SK-MEL-5 (cell line): ENCODE measurements at places on chromosomes 2 and 18.
A peak's percentile ranks its signal among the peaks of the same experiment; 100 is the strongest.

DNA sequence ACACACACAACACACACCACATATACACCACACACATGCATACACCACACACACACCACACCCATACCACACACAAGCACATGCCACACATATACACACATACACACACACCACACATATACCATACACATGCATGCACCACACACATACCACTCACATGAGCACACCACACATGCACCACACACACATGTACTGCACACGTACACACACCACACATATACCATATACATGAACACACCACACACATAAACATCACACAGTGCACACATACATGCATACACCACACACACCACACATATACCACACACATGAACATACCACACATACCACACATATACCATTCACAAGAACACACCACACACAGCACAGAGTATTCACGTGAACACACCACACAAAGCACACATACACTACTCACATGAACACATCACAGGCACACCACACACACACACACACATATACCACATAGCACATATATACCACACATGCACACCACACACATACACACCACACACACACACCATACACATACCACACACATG is 219.9 kb upstream of the RAB6C start:
- DNase-seq, result no peak

- DNase-seq, result no peak
Measured at GRCh38 chr2:105404736-105405135, 5.9 kb upstream of the FHL2 start.

DNA sequence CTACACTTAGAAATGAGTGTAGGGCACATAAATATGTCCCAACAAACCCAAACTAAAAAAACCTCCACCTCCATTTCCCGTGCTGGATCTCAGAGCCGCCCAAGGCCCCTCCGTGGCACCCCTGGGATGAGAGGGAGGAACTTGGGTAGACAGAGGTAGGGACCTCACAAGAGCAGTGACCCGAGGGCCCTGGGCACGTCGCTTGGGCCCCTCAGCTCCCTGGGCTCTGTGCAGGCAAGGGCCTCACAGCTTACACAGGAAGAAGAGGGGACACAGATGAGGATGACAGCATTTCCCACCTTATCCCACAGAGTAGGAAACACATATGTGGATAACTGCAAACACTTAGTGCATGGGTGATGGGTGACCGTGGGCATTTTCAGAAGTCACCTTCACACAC is 93.9 kb upstream of the TPO start:
- DNase-seq, result no peak

- DNase-seq, result no peak
Measured at GRCh38 chr2:3325458-3326181, 52.0 kb downstream of the EIPR1 start.

- peak; percentile 64 for DNase-seq
Measured at GRCh38 chr2:240997856-240998705, at the start of gene SNED1. Gene SNED1 (plus strand): TSS chr2:240998618. CDS start chr2:240998838, 220 bp downstream.

- DNase-seq, result peak; percentile 32
Measured at GRCh38 chr18:12307701-12308385, at the start of gene TUBB6. Gene TUBB6 (plus strand): TSS chr18:12308241. CDS start chr18:12308293, 52 bp downstream.

GRCh38 chr18:79108549-79109215 is 39.5 kb downstream of the ATP9B start:
- no peak for DNase-seq

- peak; percentile 69 for DNase-seq
Measured at GRCh38 chr2:137886083-137886831, 78.0 kb upstream of the HNMT start.

DNA sequence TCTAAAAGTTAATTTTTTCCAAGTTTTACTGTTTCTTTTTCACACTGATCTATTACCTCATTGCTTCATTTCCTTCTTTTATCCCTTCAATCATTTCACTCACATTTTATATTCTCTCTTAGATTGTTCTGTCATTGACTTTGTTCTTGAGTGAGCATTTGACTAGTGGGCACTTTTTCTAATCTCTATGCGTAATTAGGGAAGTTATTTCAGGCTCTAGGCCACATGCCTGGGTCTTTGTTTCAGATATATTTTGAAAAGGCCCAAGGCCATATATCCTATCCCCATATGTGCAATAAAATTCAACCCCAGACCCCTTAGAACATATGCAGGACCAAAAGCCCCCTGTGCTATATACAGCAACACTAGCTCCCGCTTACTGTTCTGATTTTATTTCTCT is 61.2 kb downstream of the MSH6 start:
- no peak for DNase-seq

DNA sequence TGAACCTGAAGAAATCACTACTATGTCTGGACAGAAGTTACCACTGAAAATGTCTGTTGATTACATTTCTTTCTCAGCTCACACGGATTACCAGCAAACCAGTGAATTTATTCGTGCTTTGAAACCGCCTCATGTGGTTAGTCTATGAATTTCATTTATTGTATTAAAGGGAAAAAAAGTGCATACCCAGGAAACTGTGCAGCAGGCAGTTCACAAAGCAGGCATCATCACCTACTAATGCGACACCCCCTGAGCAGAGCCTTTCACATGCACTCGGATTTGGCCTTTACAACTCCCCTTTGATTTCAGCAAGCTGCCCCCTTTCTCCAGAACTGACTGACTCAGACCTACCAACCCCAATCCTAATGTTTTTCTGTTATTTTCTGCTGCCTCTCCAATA is 20.1 kb downstream of the CPSF3 start:
- DNase-seq, result no peak

- no peak for DNase-seq
Measured at GRCh38 chr2:210536973-210537650, 19.3 kb upstream of the CPS1 start.

GRCh38 chr2:63121055-63121834 is 70.6 kb downstream of the OTX1 start:
- no peak for DNase-seq

GRCh38 chr2:84467389-84467788 is 8.3 kb upstream of the SUCLG1 start:
- DNase-seq, result no peak

DNA sequence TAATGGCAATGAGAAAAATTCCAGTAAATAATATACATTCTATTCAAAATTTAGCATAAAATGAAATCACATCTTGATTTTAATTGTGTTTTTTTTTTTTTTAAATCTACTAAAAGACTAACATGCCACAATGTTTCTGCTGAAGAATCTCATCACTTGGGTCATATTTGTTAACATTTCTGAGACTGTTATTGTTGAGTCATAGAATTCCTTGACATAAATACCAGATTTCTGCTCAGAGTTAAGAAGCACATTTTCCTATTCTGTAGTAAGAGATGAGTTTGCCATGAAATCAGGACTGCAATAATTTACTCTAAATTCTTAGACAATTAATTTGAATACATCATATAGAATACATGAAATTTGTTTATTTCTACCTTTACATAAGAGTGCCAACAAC is 154.9 kb upstream of the KYNU start:
- DNase-seq, result no peak

- no peak for DNase-seq
Measured at GRCh38 chr2:113709022-113709421, 47.4 kb downstream of the SLC35F5 start.

DNA sequence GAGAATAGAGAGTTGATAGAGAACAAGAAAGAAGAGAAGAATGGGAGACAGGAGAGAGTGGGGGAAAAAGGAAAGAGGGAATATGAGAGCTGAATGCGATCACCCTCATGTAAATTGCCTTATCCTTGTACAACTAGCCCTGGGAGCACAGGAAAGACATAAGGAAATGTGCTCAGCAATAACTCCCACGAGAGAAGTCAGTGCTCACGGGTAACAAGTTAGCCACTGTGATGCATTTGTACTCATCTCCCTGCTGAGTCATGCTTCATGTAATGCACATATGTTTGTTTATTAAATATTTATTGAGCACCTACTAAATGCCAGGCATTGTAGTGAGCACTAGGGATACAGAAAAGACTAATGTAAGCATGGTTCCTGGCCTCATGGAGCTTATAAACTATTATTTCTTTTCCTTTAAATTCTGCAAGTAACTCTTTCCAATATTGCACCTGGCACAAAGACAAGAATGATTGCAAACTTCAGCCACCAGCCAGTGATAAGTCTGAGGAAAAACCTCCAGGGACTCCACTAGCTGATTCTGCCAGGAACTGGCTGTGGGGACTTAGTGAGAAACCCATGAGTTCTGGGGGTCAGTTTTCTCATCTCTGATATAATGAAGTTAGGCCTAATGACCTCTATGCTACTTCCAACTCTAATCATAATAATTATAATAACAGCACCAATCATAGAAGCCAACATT is 124.1 kb downstream of the LNPK start:
- no peak for DNase-seq

DNA sequence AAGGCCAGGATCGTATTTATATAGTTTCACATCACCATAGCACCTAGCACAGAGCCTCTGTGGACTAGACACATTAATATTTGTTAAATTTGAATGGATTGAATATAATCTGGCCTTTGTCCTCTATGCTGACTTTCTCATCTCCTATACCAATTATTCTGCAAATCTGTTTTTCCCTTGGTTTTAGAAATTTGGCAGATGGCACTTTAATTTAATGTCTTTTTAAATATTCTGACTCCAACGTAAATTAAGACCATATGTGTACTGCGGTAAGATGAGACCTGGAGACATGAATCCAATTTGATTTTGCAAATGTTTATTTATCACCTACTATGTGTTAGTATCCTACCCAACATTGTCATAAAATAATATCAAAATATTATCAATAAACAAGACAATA is 1281.9 kb upstream of the PIK3C3 start:
- no peak for DNase-seq

GRCh38 chr2:149552830-149553229 is 34.7 kb downstream of the MMADHC start:
- no peak for DNase-seq

DNA sequence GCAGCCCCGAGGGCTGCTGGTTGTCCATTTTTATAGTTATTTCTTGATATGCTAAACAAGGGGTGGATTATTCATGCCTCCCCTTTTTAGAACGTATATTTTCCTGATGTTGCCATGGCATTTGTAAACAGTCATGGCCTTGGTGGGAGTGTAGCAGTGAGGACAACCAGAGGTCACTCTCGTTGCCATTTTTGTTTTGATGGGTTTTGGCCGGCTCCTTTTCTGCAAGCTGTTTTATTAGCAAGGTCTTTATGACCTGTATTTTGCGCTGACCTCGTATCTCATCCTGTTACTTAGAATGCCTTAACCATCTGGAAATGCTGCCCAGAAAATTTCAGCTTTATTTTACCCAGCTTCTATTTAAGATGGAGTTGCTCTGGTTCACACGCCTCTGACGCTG is 825.8 kb upstream of the CDH2 start:
- peak; percentile 9 for DNase-seq

GRCh38 chr2:9574331-9574730 is 18.7 kb upstream of the ADAM17 start:
- DNase-seq, result no peak

DNA sequence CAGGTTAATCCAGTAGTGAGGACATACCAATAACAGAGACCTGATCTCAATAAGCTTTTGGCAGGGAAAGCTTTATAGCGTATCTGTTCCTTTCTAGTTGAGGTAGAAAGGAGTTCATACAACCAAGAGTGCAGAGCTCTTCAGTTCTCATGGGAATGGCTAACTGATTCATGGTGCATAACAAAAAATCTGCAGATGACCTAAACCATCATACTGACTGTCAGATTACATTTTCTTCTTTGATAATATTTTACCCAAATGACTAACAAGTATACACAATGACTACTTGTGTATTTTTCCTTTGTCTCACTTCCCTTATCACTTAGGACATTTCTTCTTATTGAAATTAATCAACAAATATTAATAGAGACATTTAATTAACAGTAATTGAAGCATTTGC is 140.0 kb upstream of the SERTAD2 start:
- no peak for DNase-seq

DNA sequence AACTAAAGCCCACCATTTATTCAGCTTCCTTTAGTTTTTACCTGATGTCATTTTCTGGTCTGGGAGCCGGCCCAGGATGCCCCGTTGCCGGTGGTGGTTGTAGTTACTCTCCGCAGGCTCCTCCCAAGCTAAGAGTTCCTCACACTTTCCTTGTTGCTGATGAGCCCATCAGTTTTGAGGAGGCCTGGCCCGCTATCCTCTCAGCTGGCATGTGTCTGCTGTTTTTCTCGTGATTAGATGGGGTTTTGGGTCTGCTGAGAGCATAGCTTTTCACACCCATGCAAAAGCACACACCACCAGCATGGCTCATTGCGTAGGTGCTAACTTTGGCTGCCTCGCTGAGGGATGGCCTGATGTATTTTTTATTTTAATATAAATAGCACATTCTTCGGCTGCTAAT is 72.1 kb downstream of the PSMG2 start:
- no peak for DNase-seq

- no peak for DNase-seq
Measured at GRCh38 chr2:8315531-8316165, 366.2 kb upstream of the ID2 start.

- DNase-seq, result no peak
Measured at GRCh38 chr18:45686891-45687611, 36.9 kb upstream of the SLC14A1 start.

DNA sequence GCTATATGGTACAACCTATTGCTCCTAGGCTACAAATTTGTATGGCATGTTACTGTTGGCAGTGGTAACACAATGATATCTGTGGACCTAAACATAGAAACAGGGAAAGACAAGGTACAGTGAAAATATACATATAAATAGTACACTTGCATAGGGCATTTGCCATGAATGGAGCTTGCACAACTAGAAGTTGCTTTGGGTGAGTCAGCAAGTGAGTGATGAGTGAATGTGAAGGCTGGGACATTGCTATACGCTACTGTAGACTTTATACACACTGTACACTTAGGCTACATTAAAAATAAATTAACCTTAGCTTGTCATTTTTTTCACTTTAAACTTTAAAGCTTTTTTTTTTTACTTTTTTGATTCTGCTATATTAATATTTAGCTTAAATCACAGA is 500.0 kb upstream of the SETBP1 start:
- DNase-seq, result no peak

DNA sequence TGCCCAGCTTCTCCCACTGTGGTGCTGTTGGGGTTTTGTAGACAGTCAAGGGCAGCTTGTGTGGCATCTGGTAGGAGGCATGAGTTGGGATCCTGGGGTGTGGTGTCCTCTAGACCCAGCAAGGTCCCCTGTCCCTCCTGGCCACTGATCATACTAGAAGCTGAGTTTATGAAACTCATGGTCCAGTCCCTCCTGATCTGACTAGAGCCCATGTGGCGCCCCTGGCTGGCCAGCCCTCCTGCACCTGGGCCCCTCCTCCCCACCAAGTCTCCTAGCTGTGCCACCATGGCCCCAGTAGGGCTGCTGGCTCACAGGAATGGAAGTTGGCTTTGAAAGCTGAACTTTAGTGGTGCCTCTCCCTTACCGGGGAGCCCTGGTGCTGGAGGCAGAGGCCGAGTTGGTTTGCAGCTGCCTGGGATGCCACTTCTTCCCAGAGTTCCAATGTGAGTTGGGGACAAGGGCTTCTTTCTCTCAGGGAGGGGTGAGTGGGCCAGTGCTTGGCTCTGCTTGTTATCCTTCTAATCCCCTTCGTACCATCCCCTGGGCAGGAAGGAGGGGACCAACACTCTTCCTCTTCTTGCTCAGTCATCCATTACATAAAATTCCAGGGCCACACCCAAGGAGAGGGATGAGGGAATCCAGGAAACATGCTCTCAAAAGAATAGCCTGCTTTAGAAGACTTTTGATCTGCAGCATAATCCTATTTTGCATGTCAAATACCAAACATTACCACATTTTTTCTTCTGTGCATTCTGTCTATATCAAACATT is 37.5 kb upstream of the HAAO start:
- DNase-seq, result no peak

- no peak for DNase-seq
Measured at GRCh38 chr2:201520201-201520600, 68.7 kb downstream of the STRADB start.

- no peak for DNase-seq
Measured at GRCh38 chr18:62848946-62849345, 133.6 kb downstream of the PHLPP1 start.
